ENCODE measurements at places on chromosomes 13 and 19.

DNA sequence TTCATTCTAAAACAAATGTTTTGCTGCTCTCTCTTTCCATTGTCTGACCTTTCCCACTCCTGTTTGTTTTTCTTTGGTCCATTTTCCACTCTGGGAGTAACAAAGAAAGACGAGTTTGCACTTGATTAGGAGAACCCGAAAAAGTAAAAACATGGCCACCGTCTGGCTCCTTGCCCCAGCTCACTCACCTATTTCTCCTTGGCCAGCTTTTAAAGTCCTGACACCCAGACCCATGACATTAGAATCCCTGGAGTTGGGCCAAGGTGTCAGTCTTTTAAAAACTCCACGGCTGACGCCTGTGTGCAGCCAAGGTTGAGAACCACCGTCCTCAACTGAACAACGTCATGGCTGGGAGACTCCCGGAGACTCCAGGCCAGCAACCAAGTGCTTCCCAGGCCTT lies 63.6 kb upstream of the FLT1 start:
- no peak for DNase-seq

- no peak for DNase-seq
Measured at GRCh38 chr13:38980750-38981078, 9.9 kb downstream of the STOML3 start.

GRCh38 chr19:12034198-12034597 lies 1.3 kb downstream of the ZNF433 start:
- no peak for DNase-seq

DNA sequence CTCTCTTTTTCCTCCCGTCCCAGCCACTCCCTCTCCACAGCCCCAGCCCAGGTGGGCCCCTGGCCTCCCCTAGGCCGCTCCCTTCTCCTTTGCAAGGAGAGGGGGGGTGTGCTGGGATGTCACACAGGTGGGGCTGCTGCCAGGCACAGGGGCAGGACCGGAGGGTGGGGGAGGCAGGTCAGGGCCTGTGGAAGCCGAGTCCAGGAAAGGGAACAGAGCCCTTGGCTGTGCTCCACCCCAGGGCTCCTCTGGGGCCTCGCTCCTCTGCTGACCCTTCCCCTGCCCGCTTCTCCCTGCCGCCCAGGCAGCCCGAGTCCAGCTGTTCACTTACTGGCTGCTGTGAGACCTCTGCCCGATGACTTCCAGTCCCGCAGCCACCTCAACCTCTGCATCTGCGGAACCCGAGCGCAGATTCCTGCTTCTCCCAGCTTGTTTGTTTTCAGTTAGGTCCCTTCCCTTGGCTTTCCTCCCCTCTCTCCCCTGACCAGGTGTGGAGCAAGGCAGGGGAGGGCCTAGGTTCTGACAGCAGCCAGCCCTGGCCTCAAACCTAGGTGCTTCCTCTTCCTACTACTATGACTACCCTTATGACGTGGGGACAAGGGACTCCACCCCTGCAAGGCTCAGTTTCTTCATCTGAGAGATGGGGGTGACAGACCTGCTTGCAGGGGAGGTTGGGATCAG lies 850 bp upstream of the KLK11 start:
- DNase-seq = no peak

- DNase-seq = no peak
Measured at GRCh38 chr13:80945328-80945727, 604.4 kb upstream of the SPRY2 start.
